Activated CD8-positive, alpha-beta memory T cell treated with anti-CD3 and anti-CD28 coated beads, Interleukin-2, amount 10 ng/mL, durations not matched to agents 7 days and 5 days (primary cell): ENCODE measurements at places on chromosomes 4 and X.

GRCh38 chr4:111031001-111031579 is 408.2 kb upstream of the PITX2 start:
- no peak for DNase-seq

DNA sequence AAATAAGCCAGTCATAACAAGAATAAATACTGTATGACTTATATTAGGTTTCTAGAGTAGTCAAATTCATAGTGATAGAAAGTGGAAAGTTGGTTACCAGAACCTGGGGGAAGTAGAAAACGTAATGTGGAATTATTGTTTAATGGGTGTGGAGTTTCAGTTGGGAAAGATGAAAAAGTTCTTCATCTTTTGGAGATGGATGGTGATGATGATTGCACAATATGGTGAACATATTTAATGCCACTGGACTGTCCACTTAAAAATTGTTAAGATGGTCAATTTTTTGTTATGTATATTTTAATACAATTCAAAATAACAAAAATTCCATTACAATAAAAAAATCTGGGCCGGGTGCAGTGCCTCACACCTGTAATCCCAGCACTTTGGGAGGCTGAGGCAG is 289.6 kb downstream of the ZIC3 start:
- DNase-seq = no peak

DNA sequence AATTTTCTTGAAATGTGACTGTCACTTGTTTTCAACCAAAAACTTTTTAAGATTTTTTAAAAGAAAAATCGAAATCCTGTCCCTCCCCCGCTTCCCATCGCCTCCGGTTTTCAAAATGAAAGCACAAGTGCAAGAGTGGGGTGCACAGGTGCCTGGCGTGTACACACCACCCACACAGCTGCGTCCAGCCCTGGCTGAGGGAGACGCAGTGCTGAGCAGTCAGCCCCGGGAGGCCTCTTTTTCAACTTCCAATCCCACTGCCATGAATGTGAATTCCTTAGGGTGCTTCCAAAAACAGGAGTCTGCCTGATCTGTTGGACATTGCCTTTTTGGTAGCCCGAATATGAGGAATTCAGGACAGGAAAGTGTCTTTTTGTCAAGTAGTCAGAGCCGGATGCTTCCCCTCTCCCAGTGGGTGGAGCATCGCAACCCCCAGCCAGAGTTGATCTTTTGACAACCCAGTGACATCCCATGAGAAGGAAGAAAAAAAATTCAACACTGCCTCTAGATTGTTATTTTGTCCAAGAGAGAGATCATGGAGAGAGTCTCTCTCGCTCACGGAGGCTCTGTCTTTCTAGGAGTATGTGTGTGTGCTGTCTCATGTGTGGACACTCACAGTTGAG is 8.9 kb downstream of the PRRG3 start:
- no peak for DNase-seq

- DNase-seq = no peak
These were observed 43.8 kb downstream of the PDS5A start for GRCh38 chr4:39933671-39934590.

- DNase-seq = no peak
These were observed 58.9 kb downstream of the NAF1 start for GRCh38 chr4:163107754-163108153.

DNA sequence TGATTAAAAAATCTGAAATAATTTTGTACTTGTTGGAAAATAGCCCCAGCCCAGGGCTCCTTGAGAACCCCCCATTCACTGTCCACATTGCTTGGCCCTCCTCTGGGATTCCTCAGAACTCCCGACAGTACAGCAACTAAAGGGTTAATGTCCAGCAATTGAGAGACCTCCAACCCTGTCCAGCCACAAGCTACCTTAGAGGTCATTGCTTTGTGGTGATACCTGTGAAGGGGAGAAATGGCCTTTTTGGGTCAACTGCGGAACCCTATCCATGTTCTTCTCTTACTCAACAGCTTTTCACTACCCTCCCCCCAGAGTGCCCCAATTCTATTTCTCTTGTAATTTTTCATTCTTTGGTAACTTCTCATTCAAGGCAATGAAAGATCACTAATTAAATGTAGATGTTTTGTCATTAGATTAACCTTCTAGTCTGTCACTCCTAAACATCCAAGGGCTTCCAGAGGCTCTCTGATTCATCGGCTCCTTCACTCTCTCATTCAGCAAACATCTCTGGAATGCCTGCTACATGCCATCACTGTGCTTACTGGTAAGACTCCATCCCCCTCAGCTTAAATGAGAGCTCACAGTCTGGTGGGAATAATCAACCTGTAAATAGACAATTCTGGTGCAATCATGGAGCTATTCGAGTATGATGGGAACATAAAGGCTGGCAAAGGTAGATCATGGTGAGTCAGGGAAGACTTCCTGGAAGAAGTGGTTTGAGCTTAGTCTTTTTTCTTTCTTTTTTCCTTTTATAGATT is 241.4 kb upstream of the PGRMC2 start:
- DNase-seq = no peak

DNA sequence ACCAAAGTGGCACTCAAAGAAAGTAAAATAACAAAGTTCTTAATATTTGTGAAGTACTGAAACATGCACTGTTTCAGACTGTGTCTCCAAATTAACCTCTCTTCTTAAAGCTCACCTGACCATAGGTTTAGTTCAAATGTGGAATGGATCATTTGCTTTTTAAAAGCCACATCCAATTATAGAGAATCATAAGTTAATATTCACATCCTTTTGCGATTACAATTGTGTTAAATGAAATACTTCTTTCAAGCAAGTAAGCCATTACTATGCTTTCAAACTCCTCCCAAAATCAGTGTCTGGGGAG is 95.3 kb upstream of the PTPN13 start:
- DNase-seq = no peak

DNA sequence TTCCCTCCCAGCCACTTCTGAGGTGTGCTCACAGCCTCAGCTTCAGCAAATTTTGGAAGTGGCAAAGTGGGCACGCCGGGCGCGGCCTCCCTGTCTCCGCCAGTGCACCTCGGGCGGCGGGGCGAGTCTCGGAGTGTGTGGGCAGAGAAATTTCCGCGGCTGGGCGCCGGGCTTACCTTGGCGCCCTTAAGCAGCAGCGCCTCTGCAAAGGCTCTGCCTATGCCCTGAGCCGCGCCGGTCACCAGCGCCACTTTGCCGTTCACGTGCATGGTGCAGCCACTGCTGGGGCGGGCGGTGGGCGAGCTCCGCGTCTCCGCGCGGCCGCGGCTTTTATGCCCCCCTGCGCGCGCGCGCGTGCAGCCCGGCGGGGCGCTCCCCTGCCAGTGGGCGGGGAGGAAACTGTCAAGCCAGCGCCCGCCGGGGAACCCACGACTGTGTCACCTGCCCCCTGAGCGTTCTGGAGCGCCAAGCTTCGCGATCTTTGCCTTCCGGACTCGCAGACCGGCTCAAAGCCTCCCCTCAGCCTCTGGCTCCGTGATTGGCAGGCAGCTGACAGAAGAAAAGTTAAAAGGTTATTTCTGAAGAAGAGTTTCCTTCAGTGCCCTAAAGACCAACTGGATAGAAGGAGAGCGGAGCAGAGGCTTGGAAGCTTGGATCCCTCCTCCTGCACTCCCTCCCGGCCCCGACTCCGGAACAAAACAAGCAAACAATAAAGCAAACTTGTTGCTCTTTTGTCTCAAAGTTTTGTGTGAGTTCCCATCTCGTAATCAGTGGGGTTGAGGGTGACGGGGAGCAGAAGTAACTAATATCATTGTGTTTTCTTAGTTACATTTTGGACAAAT is at the start of gene HPGD:
Gene HPGD (minus strand): TSS at position 306 of the 842 bp plus-strand sequence. CDS start 37 bp downstream, at position 269.
- DNase-seq = peak; percentile 83

DNA sequence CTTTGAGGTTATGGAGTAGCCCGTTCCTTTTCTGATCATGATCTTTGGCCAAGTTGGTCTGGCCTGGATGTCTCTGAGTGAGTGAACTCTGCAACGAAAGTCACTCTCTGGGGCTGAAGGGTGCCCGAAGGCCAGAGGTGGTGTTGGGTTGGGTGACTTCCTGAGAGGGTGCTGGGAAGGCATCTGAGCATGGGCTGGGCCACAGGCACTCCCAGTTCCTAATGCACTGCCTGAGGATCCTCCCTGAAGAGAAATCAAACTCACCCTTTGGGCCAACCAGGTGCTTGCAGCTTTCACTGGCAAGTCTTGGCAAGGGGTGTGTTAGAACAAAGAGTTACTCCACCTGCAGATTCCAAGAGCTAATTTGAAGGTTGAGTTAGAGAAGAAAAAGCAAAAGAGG is 66.4 kb upstream of the SCML1 start:
- no peak for DNase-seq

DNA sequence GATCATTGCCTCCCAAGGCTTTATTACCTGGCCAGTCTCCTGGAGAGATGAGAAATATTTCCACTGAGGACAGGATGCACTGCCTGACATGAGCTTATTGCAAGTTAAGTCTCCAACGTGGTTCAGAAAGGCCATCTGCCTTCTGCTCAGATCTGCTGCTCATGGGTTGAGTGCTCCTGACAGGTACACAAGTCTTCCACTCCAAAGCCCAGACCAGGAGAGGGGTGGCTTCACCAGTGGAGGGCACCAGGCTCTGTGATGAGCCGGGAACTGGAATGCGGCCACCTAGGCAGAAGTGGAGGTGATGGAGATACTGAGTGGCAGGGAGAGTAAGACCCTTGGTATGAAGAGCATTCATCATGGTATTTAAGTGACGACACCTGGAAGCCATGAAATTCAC is 79.5 kb upstream of the IRF2 start:
- DNase-seq = no peak

DNA sequence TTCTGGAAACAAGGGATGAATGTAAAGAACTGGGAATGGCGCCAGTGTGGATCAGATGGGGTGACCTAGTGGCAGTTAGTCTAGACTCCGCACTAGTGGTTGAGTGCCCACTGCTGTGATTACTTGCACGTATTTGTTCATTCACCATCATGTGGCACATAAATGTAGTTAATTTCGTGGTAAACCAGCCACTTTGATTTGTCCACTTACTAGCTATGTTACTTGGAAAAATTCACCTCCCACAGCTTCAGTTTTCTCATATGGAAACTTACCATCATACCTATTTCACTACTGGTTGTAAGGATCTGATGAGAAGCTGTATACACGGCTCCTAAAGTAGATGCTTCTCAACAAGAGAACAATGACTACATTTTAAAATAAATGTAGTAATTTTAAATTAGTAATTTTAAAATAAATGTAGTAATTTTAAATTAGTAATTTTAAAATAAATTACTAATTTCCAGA is 394 bp upstream of the DYNLT3 start:
- no peak for DNase-seq

DNA sequence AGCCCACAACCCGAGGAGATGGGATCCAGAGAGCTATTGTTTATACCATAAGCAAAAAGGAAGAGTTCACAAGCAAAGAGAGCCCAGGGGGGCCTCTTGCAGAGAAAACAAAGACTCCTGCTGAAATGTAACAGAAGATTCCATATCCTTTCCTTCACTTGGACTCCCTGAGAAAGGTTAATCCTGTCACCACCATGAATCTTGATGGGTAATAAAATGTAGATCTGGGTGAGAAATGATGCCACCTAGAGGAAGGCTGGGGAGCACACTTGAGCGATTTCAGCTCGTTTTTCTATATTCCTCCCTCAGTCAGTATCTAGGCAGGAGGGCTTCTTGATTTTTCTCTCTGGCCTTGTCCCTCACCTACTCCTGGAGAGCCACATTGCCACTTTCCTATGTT is 10.2 kb upstream of the KCNE5 start:
- DNase-seq = no peak

DNA sequence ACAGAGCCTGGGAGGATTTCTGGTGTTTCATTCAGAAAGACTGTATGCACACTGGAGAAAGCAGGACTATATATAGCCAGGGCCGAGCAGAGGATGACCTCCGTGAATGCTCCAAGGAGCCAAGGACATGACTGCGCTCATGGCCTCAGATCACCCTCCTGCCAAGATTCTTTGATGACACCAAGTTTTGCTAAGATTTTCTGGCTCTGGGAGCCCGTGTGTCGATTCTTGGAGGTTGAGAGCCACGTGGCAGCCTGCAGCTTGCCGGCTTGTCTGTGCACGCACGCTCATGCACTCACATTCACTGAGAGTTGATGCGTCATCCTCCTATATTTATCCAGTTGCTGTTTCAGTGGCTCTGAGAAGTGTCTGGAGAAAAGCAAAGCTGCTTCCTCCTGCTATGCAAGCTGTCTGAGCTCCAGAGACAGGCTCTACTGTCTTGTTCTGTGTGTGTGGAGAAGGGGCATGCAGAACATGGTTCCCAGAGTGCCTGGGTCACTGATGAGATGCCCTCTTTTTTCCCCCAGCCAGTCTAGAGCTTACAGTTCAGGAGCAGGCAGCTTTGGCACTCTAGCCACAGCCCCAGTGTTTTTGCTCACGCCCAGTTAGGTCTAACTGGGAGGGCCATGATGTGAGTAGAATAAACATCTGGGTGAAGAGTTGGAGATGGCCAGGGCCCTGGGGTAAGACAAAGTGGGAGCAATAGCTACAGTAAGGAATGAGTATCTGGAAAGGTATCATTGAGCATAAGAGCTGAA is 64.9 kb upstream of the SCOC start:
- DNase-seq = no peak

- DNase-seq = no peak
These were observed 1397.6 kb downstream of the FAM133A start for GRCh38 chrX:95071621-95072020.

GRCh38 chr4:62399242-62399641 is 1199.1 kb downstream of the ADGRL3 start:
- no peak for DNase-seq

- DNase-seq = no peak
These were observed 7.2 kb downstream of the IL15 start for GRCh38 chr4:141643557-141643956.

DNA sequence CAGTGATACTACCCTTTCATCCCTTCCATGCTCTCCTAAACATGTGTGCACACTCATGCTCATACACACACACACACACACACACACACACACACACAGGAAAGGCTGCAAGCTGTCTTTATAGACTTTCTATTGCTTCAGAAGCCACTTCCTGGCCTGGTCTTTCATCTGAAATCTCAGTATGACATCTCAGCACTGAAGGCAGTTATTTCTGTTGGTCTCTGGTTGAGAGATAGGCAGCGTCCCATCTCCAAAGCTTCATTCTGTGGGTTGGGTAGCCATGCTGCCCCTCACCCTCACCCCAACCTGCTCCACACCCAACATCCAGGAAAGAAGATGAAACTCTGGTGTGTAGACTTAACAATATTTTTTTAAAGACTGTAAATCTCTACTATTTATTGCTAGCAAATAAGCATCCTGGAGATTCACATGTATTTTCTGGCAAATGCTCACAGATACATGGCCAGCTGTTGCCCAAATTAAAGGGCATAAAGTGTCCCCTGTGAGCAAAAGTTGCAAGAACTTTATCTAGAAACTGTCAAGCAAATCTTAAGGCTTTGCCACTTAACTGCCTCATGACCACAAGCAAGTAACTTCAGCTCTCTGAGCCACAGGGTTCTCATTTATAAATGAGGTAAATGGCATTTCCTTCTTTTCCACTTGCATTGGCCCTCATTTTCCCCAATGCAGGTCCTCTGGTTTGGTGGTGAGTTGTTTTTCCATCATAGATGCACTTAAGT is 189.8 kb upstream of the AFF2 start:
- DNase-seq = peak; percentile 77

DNA sequence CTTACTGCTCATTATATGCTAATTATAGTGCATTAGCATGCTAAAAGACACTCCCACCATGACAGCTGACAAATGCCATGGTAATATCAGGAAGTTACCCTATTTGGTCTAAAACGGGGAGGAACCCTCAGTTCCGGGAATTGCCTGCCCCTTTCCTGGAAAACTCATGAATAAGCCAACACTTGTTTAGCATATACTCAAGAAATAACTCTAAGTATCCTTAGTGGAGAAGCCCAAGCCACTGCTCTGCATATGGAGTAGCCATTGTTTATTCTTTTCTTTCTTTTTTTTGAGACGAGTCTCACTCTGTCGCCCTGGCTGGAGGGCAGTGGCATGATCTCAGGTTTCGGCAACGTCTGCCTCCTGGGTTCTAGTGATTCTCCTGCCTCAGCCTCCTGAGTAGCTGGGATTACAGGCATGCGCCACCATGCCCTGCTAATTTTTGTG is 15.5 kb downstream of the NUDT6 start:
- no peak for DNase-seq
